ENCODE measurements at places on chromosomes 12 and 14.

DNA sequence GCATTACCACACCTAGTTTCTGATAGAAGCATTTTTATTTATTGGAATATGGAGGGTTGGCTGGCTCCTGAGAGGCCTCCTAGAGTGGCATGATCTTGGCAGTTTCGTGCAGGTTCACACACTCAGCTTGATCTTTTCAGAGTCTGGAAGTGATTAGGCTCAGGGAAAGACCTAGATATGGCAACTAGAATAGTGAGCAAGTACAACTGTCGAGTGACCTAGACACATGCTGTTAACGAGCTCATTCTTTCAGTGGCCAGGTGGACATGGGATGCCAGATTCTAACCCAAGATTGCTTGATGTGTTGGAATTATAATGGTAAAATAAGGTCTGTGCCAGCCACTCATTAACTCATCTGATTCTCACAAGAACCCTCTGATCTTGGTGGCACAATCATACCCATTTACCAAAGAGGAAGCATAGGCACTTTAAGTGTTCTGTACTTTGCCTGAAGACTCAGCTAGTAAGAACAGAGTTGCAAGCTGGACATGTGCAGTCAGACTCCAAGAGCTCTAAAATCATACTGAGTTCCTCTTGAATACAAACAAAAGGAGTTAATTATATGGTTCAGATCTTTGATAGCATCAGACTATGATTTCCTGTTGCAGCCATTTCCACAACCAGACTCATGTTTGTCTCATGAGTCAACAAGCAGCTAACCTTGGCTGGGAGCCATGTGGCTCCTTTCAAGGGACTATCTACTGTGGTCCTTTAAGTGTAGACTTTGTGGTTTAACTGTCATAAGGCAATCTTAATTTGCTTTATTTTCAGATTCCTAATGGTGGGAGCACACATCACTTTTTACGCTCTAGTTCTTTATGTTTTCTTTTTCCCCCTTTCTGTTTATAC lies 144.2 kb downstream of the PLEKHA5 start:
- peak; percentile 58 for DNase-seq

GRCh38 chr12:47280543-47281300 lies 201.0 kb upstream of the AMIGO2 start:
- no peak for DNase-seq

DNA sequence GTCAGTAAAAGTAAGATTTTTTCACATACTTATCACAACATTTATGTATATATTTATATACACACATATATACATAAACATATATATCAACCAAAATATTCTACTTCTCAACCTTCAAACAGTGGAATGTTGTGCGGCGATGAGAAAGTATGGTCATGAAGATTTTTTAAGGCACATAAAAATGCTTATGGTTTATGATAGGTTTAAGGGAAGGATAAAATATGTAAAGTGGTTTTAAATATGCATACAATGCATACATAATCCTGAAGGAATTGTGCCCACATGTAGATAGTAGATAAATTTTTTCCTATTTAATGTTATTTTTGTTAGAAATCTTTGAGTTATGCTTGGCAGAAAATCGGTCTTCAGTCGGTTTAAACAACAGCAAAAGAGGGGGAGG lies 182.7 kb downstream of the ANO6 start:
- DNase-seq = no peak

DNA sequence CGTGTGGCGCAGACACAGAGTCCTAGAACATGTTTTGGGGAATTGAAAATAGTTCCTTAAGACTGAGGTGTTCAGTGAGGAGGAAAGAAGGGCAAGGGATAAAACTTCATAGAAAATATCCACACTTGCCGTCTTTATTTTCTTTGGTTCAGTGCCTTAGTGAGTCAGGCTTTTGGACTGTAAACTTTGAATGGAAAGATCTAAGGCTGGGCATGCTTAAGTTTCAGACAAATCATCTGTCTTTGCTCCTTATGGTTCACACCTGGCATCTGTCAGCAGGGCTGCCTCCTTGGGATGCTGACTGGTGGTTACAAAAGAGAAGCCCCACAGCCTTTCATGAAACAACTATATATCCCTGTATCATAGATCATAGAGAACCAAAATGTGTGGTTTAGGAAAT lies 136.3 kb upstream of the PRICKLE1 start:
- DNase-seq = peak; percentile 11

GRCh38 chr12:47084172-47084571 lies 4.4 kb upstream of the AMIGO2 start:
- no peak for DNase-seq

DNA sequence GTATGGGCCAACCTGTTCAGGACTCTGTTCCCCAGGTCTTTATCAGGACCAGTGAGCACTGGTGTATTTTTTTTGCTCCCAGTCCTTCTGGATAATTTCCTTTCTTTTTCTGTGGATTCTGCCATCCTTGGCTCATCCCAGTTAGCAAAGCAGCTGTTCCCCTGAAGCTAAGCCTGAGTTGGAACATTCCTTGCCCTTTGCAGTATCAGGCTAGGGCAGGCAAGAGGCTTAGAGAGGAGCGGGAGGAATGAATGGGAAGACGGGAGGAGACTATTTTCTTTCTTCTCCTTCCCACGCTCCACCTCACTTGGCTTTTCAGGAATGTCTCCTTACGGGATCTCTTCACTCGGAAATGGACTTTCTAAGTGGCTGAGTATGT lies 29.2 kb downstream of the ERG28 start:
- no peak for DNase-seq

All from H54 (cell line).